Esophagus squamous epithelium (tissue), 5 donors: ENCODE measurements at places on chromosomes 3 and 15.

DNA sequence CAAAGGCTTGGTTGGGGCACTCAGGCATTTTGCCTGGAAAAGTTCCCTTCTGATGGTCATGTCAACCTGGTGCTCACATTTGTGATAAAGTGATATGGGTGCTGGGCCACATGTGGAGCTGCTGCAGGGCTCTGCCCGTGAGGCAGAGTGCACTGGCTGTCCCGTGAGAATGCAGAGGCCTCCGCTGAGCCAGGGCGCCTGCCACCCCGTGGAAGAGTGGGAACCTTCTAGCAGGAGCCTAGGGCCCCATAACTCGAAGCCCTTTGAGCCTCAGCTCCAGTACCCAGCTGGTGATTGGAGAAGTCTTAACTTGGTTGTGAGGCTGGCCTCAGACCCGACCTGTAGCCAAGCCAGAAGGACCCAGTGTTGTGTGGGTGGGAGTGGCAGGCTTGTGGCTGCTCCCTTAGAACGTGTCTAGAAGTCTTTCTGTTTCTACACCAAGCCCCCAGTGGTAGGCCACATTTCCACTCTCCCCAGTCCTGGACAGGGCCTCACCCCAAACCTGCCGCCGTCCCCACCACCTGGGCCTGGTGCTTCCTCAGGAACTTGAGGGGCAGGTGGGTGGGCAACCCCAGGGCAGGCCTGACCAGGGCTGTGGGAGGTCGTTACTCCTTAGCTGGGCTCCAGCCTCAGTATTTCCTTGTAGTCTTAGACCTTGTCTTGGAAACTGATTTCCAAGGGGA is 19.7 kb downstream of the SEC61A1 start:
- DNase-seq: no peak

DNA sequence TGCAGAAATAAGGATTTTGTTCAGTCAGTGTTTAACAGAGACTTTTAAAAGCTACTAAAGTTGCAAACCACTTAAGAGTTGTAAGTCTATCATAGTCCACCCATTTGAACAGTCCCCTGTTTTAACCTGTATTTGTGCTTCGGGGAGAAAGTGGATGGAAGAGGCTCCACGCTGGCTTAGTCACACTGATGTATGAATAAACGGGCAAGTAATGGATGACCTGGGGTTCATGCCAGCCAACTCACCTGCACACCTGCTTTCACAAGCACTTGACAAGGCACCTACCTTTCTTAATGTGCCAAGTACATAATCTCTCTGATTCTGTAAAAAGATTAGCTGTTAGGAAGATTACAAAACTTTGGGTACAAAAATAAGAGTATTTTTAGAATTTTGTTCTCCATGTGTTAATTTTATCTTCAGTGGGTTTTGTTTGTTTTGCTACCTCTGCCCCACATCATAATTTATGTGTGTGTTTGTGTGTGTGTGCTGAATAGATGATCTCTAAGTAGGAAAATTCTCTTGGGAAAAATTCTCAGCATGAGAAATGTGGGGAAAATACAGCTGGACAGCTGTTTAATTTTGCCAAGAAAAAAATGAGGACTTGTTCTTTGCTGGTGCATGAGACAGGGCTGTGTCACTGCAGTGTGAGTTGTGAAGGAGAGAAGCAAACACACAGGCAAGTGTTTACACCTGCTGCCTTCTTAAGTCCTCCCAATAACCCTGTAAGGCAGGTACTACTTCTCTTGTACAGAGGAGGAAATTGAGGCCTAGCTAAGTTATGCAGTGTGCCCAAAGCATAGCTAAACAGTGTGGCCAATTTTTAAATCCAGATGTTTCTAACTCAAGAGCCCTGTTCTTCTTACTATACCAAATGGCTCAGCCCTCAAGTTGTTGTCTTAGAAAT is 181.2 kb upstream of the IL12A start:
- no peak for DNase-seq

DNA sequence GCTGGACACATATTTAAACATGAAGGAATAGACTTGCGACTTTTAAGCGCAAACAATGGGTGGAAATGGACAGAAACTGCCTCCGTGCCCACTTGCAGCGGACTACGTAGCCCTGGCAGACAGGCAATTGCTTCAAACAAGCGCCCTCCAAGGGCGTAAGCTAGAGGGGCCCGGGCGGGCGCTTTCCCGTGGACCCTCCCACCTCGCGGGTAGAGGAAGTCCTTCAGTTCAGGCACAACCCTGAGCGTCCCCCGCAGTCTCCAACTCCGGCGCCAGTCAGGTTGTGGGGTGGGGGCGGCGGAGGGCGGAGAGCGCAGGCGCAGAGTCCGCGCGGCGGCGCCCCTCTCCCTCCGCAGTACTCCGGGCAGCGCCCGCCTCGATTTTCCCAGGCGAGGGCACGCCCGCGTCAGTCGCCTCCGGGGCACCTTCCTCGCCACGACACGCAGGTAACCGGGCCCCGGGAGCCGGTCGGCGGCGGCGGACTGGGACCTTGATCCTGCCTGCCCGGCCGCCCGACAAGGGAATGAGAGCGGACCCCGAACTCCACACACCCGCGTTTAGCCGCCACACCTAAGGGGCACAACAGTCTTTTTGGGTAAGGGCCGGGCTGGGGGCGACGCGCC is at the start of gene SLC35G2:
Gene SLC35G2 (plus strand): TSS at position 358 of the 623 bp plus-strand sequence. CDS start 35,335 bp downstream, outside the sequence.
- no peak for DNase-seq

DNA sequence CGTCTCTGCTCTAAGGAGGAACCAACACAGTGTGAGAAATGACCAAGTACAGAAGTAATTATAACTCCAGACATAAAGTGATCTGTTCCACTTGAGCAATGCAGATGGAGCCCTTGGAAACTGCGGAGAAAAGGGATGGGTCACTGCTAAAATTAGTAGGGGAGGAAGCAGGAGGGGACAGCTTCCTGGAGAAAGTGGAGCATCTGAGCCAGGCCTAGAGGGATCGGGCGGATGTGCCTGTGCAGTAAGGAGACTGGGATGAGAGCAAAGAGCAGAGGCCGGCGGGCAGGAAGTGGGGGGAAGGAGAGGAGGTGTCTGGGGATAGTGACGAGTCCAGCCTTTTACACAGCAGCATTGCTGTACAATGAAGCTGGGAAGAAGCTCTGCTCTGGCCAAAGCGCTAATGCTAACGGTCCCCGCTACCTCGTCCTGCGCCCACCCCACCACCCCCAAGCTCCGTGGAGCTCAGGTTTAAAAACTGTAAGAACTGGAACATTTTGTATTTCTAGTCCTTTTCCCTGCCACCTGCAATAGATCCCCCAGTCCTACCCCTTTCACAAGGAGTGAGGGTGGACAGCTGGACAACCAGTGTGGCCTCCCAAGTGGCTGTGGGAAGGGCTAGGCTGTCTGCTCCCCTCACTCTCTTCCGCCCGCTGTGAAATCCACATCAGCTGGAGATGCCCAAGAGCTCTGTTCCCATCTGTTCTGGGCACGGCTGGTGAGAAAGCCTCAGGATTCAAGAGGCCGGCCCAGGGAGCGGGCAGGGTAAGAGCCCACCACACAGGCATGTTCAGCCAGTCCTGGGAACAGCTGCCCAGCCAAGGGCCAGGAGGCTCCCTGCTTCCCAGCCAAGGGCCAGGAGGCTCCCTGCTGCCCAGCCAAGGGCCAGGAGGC is 53.0 kb upstream of the HES1 start:
- no peak for DNase-seq

DNA sequence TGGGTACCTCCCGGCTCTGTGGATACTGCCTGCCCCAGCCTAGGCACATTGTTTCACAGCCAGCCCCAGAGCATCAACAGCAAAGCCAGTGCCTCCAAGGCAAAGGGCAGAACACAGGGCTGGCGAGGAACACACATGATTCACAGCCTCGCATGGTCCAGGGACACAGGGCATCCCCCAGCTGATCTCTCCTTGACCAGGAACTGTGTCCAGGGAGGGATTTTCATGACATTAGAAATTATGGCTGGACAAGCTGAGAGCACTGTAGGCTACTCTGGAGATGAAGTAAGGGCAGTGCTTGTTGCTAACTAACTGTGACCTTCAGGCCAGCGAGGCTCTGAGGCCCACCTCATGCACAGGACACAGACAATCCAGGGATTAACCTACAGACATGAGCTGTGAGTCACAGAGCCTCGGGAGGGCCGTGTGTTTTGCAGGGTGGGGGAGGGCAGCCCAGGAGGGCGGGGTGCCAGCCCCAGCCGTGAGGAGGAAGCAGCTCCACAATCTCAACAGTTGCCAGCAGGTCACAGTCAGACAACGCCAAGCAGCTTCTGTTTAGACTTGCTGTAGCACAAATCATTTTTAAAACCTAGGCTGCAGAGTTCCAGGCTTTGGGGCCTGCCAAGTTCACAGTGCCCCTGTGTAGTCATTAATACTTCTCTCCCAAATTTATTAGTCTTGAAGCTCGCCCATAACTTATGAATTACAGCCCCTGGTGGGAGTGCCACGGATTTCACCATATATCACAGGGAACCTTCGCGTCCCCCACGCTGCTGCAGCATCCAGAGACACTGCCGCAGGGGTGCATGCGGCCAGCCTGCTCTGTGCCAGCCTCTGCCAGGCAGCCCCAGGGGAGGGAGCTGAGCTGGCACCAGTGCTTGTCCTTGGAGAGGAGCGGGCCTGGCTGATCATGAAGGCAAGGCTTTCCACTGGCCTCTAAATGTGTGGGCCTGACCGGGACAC is 114.7 kb downstream of the ETFA start:
- no peak for DNase-seq

DNA sequence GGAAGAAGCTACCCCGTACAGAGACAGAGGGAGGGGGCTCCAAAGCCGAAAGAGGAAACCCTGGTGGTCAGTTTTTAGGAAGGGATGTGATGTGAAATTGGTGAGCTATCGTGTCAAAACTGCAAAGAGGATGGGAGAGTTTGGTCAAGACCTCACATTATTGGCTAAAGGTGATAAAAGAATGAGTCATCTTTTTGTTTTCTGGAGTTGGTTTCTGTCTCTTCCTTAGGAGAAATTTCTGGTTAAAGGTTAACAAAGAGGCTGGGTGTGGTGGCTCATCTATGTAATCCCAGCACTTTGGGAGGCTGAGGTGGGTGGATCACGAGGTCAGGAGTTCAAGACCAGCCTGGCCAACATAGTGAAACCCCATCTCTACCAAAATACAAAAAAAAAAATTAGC is 217.8 kb upstream of the CBLB start:
- no peak for DNase-seq

- DNase-seq: no peak
These were observed 633.7 kb upstream of the SUCLG2 start for GRCh38 chr3:68288085-68288484.

- DNase-seq: no peak
These were observed 19.8 kb downstream of the LARP6 start for GRCh38 chr15:70833861-70834765.

DNA sequence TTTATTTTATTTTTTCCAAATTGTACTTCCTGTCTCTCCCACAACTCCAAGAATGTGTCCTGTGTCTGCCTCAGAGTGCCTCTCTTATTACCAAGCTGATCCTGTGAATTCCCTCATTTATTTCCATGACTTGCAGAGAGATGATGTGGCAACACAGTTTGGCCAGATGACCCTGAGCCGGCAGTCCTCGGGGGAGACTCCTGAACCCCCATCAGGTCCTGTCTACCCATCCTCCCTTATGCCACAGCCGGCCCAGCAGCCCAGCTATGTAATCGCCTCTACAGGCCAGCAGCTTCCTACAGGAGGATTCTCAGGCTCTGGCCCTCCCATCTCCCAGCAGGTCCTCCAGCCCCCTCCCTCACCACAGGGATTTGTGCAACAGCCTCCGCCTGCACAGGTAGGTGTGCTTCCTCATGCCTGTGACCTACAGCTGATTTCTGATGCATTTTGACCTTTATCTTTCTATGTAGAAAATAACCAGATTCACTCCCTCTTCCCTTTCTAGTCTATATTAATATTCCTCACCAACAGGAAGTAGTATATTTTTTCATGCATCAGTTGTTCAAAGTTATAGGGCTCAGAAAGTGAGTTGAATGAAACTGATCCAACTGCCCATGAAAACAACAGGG is 100.0 kb downstream of the ARPP21 start:
- DNase-seq: no peak
